ENCODE measurements at places on chromosomes 7 and 10. TPM values are rescaled to one million over a fixed set of nuclear protein-coding genes. Genes with fewer than 3 reads are reported as not detected.

DNA sequence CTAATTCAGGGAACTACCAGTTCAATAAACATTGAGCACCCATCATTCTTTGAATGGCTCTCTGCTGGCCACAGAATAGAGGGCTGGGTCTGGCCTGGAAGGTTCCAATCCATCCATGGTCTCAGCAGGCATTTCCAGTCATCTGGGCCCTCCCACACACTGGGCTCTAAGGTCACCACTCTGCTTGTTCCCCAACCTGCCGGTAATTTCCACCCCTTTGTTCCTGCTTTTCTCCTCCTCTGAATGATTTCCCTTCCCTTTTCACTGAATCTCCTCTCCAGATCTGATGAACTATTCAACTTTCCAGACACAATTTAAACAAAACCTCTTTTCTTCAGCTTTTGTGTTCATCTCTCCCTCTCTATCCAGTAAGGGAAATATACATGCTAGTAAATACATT lies 2.6 kb downstream of the BZW2 start:
- H3K27ac ChIP-seq, result peak overlapping the region; percentile 49
- H3K4me1 ChIP-seq, result peaks cover 43% of the 10 kb centered on the region
- DNase-seq, result no peak
- H3K27me3 ChIP-seq, result no peaks in the 10 kb centered on the region
- H3K4me3 ChIP-seq, result no peak overlapping the region

DNA sequence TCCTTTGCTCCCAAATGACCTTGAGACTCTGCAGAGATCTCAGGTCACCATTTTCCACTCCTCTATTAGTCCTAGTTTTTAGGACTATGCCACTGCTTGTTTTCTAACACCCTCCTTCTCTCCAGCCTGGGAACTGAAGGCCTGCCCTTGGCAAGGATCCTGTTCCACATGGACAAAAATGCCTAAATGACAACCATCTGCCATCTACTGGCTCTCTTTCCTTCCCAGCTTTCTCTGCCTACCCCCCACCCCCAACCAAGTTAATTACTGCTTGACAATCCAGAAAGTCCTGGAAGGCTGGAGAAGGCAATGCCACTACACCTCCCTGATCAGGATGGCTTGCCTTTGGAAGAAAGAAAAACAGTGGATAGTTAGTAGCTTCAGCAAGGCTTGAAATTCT lies 44.8 kb upstream of the SP8 start:
- H3K4me3 ChIP-seq, result no peak overlapping the region
- no peaks in the 10 kb centered on the region for H3K4me1 ChIP-seq
- no peaks in the 10 kb centered on the region for H3K27me3 ChIP-seq
- no peak overlapping the region for H3K27ac ChIP-seq
- no peaks in the 10 kb centered on the region for H3K36me3 ChIP-seq

DNA sequence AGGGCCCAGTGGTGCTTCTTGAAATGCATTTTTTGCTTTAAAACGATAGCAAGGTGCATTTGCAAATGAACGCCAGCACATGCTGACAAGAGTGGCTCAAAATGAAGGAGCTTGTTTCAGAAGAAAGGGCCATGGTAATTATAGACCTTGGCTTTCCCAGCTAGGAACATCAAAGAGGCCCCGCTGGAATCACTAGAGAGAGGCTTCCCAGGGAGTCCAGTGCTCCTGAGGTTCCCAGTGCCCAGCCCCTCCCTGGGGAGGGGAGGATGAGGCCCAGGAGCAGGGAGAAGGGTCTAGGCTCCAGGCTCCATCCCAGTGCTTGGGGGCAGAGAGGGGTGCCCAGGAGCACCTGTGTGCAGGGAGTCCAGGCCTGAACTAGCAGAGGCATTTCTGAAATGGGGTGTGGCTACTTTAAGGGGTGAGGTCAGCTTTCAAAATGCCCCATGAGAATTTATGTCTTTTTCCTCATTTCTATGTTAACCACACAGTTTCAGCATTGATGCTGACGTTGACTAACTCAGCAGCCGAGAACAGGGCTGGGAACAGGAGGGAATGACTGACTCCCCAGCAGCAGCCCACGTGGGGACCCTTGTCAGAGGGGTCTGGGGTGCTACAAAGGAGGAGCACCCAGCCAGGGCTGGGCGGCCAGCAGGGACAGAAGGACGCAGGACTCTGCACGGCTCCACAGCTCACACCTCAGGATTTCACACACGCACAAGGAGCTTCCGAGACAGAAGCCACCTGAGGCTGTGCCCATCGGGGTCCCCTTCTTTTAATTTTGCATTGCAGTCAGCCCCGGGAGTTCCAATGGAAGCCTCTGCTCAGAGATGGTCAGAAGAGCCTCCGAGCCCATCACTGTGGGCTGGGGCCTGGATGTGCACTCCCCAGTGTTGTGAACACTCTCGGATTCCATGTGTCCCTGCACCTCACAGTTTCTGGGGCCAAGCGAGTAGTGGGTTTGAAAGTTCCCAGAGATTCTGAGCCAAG lies 570.2 kb downstream of the PTPRN2 start:
- no peaks in the 10 kb centered on the region for H3K36me3 ChIP-seq
- H3K4me3 ChIP-seq, result no peak overlapping the region
- H3K4me1 ChIP-seq, result no peaks in the 10 kb centered on the region
- H3K27me3 ChIP-seq, result peaks cover 4% of the 10 kb centered on the region

GRCh38 chr7:11817111-11817740 lies 14.8 kb downstream of the THSD7A start:
- no peaks in the 10 kb centered on the region for H3K27me3 ChIP-seq
- DNase-seq, result no peak
- peak overlapping the region; percentile 80 for H3K27ac ChIP-seq
- no peak overlapping the region for H3K4me3 ChIP-seq

PLPP4 gene
- 0.18 TPM for total RNA-seq

FBXL13 gene
- 2.5 TPM for total RNA-seq

DNA sequence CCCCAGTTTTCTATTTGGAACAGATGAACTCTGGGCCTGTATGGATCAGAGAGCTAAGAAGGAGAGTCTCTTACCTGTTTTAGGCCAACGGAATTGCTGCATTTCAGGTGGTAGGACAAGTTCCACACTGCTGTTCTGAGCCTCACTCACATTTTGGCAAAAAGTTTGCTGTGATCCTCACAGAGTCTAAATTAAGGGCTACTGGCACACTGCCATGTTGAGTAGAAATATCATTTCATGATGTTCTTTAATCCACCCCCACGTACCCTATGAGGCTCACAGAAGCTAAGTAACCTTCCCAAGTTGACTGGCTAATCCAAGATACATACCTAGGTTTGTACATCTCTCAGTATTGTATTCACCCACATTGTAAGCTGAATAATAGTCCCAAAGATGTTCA lies 447.2 kb downstream of the INHBA start:
- H3K4me1 ChIP-seq, result no peaks in the 10 kb centered on the region
- DNase-seq, result no peak
- H3K36me3 ChIP-seq, result no peaks in the 10 kb centered on the region
- no peak overlapping the region for H3K4me3 ChIP-seq

GRCh38 chr10:73159038-73159648 lies 8.7 kb downstream of the ECD start:
- peaks cover 26% of the 10 kb centered on the region for H3K36me3 ChIP-seq
- 0 out of 2 replicates have a peak, but pooled peaks cover 4% of the 10 kb centered on the region for H3K4me1 ChIP-seq
- H3K27me3 ChIP-seq, result no peaks in the 10 kb centered on the region
- DNase-seq, result peak; percentile 25

DNA sequence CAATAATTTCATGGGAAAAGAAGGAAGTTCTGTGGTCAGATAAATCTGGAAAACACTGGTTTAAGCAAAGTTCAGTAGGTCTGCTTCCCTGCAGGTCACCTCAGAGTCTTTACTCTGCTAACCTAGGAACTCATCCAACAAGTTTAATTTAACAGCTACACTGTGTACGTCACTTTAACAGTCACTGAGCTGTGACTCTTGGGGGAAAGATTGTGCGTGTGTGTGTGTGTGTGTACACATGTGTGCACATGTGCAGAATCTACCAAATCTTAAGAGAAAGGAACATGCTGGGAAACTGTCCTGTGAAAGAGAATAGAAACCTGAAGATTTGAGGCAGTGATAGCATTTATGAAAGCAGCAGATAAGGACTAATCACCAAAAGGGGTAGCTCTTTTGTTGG lies 62.6 kb downstream of the IKZF1 start:
- no peak overlapping the region for H3K4me3 ChIP-seq
- H3K36me3 ChIP-seq, result no peaks in the 10 kb centered on the region
- H3K27ac ChIP-seq, result no peak overlapping the region

NXPH1 gene
- not detected for total RNA-seq

CCDC3 gene
- total RNA-seq, result 0.10 TPM

DNA sequence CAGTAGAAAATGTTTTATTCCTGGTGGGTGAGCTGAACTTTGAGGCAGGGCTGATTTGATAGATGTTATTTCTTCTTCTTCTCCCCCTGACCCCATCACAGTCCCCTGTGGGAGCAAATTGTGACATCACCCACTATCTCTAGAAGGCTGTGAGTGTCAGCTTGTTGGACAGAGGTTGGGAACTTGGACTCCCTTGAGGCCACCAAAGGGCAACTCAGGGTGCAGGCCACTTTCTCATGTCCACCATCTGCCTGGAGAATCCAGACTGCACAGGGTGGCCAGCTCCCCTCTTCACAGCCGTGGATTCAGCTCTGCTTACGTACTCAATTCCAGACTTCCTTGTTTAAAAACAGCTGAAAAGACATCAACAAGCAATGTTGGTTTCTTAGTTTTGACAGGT lies 103.0 kb downstream of the LRRC18 start:
- H3K27me3 ChIP-seq, result peaks cover 7% of the 10 kb centered on the region
- no peaks in the 10 kb centered on the region for H3K36me3 ChIP-seq
- no peak for DNase-seq
- H3K4me1 ChIP-seq, result no peaks in the 10 kb centered on the region
- H3K4me3 ChIP-seq, result no peak overlapping the region
- no peak overlapping the region for H3K27ac ChIP-seq

DNA sequence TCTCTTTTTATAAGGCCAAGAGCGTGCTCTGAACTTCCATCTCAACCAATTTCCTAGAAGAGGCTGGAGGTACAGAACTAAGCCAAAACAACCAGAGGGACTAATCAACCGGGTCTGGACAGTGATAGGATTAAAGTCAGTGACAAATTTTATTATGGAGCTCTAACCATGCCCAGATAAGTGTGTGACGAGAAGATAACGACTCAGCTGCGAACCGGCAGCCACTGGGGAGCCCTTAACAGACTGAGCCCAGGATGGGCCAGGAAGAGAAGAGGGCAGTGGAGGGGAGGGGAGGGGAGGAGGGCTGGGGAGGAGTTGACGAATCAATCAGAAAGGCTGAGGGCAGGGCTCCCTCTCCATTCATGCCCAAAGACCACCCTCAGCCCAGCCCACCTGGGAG lies 119.9 kb downstream of the PLXNA4 start:
- no peak overlapping the region for H3K4me3 ChIP-seq
- no peak for DNase-seq
- H3K36me3 ChIP-seq, result no peaks in the 10 kb centered on the region
- H3K27ac ChIP-seq, result no peak overlapping the region
- H3K27me3 ChIP-seq, result peaks cover 2% of the 10 kb centered on the region
- H3K4me1 ChIP-seq, result no peaks in the 10 kb centered on the region

DNA sequence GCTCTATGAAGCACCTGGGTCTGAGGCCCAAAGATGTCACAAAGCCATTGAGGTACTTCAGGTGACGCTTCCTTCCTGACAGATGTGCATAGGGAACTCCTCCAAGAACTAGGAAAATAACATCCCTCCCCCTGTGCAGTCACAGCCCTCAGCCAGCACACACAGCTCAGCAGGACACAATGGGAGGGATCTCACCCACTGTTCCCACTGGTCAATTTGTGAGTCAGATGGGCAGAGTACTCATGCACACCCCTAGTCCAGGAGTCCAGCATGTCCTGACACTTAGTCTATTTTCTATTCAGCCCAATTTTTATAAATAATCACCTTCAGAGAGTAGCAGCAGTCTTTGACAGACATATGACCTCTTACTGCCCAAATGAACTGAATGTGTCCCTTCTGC lies 60.7 kb upstream of the PFKP start:
- peaks cover 3% of the 10 kb centered on the region for H3K27me3 ChIP-seq
- no peaks in the 10 kb centered on the region for H3K4me1 ChIP-seq
- no peaks in the 10 kb centered on the region for H3K36me3 ChIP-seq
- no peak for DNase-seq
- no peak overlapping the region for H3K27ac ChIP-seq

DNA sequence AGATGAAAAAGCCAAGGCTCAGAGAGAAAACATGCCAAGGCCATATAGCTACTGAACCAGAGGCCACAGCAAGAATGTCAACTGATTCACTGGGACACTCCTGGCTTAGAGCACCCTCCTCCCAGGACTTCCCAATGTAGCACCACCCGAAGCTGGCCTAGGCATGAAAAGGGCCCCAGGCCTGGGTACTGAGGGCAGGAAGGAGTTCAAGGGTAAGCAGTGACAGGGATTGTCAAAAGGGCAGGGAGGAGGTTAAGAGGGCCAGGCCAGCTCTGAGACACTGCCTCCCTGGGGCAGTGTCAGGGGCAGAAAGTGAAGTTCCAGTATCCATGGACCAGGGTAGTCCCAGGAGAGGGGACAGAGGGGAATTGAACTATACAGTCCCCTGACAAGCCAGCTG lies 57.8 kb downstream of the FRMPD2 start:
- DNase-seq, result no peak
- no peaks in the 10 kb centered on the region for H3K36me3 ChIP-seq
- no peaks in the 10 kb centered on the region for H3K4me1 ChIP-seq

ADK gene
- 64.5 TPM for total RNA-seq

DNA sequence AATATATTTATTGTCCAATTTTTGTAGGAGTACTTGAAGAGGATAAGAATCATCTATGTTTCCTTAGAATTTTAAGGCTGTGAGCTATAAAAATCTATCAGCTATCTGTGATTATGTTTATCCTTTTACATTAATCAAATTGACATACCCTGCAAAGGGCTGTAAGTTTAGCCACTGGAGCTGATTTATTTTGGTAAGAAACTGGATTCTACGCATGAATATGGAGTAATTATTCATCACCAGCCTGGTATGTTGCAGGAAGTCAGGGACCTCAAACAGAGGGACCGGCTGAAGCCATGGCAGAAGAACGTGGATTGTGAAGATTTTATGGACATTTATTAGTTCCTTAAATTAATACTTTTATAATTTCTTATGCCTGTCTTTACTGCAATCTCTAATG lies 696.9 kb downstream of the DNAJB9 start:
- no peaks in the 10 kb centered on the region for H3K4me1 ChIP-seq
- no peak overlapping the region for H3K27ac ChIP-seq
- no peak for DNase-seq
- H3K4me3 ChIP-seq, result no peak overlapping the region
- no peaks in the 10 kb centered on the region for H3K27me3 ChIP-seq
- H3K36me3 ChIP-seq, result no peaks in the 10 kb centered on the region

C10orf143 gene
- 1.0 TPM for total RNA-seq

FAM180A gene
- total RNA-seq, result not detected

DNA sequence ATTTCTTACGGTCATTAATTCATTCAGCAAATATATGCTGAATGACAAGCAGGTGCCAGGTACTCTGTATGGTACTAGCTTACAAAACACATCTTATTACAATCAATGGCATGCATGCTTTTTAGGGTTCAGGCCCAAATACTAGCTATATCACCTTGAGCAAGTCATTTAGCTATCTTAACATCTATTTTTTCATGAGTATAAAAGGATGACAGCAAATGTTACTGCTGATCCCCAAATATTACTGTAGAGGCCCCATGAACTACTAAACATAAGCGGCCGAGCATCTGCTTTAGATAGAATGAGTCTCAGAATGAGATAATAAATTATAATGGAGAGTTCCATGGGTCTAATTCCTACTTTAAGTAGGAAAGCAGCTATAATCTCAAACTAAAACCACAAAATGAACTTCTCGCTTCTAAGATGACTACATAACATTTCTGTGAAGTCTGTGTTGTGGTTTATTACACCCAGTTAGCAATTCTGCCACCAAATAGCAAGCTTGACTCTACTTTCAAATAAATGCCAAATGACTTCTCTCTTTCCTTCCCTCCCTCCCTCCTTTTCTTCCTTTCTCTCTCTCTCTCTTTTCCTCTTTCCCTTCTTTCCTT lies 113.7 kb upstream of the LRRN3 start:
- H3K36me3 ChIP-seq, result no peaks in the 10 kb centered on the region
- H3K27me3 ChIP-seq, result no peaks in the 10 kb centered on the region
- DNase-seq, result no peak

All from Panc1 (cell line).